ENCODE measurements at places on chromosomes 16 and 17.

DNA sequence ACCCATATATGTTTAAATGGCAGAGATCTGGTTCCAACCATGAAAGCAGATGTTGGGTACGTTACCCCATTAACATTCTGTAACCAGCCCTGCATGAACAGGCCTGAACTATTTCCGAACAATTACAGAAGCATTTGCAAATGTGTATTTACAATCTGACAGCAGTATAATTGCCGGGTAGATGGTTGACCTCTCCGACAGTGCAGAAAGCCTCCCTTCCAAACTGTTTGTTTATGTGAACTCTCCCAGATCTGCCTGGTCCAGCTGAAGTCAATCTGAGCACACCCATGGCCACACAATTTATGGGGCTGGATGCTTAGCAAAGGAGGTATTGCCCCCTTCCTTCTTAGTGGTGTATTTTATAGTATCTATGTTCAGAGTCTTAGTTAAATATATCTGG, 21.8 kb downstream of the NUDT7 start:
- no peak for DNase-seq

- DNase-seq = no peak
Measured at GRCh38 chr17:58291246-58291645, 10.5 kb upstream of the MPO start.

DNA sequence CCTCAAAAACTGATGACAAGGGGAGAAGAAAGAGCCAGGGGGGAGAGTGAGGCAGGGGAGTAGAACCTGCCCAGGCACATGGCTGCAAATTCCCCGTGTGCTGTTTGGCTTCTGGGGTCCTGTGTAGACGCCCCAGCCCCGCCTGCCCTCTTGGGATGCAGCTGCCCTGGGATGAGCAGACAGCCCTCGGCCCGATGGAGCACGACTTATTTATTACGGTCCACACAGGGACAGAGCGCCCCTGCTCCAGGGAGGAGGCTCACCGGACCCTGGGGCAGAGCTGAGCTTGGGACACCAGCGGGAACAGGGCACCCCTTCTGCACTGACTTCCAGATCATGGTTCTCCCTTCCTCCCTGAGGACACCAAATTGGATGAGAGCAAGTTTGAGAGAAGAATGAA, 9.1 kb downstream of the LDHD start:
- DNase-seq = no peak

DNA sequence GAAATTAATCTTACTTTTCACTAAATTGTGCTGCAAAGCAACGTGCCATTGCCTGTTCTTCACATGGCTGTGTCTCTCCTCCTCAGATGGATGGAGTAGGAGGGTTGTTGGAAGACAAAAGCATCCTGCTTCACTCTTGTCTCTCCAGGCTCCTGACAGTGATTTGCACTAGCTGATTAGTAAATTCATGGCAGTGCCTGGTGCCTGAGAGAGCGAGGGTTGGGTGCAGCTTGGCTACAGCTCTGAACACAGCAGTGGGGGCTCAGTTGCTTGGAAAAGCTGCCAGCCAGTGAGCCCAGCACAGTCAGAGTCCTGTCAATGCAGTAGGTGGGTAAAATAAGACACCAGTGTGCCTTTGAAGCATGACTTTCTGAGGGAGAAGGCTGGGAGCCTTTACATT, 37.4 kb downstream of the CDH13 start:
- DNase-seq = no peak

DNA sequence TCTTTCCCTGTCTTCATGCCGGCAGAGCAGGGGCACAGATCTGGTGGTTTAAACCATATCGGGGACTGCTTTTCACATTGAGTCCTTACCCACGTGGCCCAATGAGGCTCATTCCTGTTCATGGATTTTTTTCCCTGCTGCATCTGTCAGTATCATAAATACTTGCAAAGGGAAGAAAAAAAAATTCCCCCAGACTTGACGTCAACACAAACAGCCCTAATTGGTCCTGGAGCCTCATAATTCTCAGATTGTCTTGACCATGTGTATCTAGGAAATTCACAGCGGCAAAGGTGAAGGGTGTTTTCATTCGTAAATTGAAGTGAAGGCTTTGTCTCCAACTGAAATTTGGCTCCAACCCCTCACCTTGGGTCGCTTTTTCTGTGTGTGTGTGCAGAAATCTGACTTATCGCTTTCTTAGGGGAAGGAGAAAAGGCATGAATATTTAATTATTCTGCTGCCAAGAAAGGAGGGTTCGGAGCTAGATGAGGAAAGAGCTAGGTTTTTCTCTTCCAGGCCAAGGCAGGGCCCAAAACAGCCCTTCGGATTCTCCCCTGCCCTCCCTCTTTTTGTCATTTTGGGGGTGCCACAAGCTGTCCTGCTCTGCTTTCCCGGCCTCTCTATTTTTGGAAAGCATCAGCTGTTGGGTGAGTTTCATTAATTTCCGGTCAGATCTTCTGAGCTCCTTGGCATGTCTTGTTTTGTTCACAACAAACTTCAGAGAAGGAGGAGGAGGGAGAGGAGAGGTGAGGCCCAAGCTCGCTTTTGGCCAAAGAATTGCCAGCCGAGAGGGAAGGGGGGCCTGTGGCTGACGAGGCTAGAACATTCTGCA, 17.8 kb upstream of the CIBAR2 start:
- peak; percentile 76 for DNase-seq

GRCh38 chr16:15404792-15405191, 9.2 kb downstream of the MPV17L start:
- DNase-seq = no peak

DNA sequence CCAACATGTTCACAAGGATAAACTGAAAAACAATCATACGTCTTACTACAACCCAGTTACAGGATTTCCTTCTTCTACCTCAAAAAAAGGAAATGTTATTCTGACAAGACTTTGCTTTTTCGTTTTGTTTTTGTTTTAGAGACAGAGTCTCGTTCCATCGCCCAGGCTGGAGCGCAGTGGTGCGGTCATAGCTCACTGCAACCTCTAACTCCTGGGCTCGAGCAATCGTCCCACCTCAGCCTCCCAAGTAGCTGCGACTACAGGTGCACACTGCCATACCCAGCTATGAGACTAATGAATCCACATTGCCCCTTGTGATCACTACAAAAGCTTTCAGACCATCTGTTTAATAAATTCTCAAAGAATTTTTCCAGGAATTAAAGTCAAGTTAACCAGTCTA, 8.8 kb upstream of the TRIM37 start:
- no peak for DNase-seq

DNA sequence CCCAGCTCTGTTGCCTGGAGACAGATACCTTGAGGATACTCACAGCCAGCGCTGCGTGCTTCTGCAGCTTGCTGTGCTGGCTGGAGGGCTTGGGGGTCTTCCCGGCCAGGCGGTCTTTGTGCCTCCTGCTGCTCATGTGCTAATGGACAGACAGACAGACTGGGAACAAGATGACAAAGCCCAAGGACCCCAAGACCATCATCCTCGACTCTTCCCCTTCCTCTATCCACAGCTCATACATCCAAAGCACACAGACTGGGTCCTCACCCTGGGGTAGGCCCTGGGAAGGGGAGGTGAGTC, 7.7 kb downstream of the NKIRAS2 start:
- no peak for DNase-seq

DNA sequence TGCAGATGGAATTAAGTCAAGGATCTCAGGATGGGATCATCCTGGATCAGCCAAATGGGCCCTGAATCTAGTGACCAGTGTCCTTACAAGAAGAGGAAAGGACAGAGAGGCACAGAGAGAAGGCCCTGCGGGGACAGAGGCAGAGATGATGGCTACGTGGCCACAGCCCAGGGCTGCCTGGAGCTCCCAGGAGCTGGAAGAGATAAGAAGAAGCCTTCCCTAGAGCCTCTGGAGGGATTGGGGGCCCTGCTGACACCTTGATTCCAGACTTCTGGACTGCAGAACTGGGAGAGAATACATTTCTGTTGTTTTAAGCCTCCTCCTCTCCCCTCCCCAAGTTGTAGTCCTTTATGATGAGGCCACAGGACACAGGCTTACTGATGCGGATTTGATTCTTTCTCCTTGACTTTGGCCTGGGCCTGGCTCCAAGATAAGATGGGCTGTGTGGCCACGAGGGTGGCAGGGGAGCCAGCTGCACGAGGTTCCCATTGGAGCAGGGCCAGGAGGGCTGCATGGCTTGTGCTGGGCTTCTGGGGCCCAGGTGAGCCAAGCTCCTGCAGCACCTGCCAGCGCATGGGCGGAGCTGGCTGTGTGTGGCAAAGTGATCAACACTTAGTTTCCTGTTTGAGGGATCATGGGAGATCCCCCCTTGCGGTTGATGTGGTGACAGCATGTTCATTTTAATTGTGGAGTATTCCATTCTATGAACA, 146.1 kb downstream of the IRF8 start:
- no peak for DNase-seq

- DNase-seq = peak; percentile 96
Measured at GRCh38 chr17:44095647-44096496, 25.3 kb downstream of the G6PC3 start.

DNA sequence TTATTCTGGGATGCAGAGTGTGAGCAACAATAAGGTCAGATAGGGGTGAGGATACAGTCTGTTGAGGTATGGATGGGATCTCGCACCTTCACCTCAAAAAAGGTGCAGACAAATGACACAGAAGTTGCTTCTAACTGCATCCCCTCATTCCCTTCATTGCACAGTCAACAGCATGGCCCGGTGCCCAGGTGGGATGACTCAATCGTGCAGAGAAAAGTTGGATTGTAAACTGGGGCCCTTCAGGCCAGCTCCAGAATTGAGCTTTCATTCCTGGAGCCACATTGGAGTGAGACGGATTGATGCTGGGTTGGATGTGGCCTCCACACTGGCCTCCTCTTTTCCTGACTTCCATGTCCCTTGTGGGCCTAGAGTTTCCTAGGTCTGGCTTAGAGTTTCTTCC, 977.4 kb downstream of the KCNJ18 start:
- DNase-seq = no peak

GRCh38 chr16:12801511-12802042, 2.1 kb downstream of the CPPED1 start:
- peak; percentile 80 for DNase-seq

GRCh38 chr17:21816592-21817567, 124.6 kb downstream of the KCNJ18 start:
- DNase-seq = no peak

GRCh38 chr17:42116705-42117396, 4.3 kb downstream of the KAT2A start:
- DNase-seq = peak; percentile 72

GRCh38 chr16:54171626-54172537, 114.7 kb downstream of the IRX3 start:
- peak; percentile 94 for DNase-seq

GRCh38 chr16:18048853-18049546, 287.5 kb downstream of the NPIPA8 start:
- no peak for DNase-seq

GRCh38 chr17:63477480-63478440, 899 bp downstream of the ACE start:
- DNase-seq = no peak

GRCh38 chr16:67342616-67343015, 16.0 kb downstream of the LRRC36 start:
- DNase-seq = no peak

- DNase-seq = no peak
Measured at GRCh38 chr17:2449486-2449885, 48.6 kb upstream of the MNT start.

Measured in fibroblast of skin of right biceps (primary cell).